Liver (tissue), 10 donors: ENCODE measurements at places on chromosomes 7 and 10. TPM values are rescaled to one million over a fixed set of nuclear protein-coding genes. Genes with fewer than 3 reads are reported as not detected.

Gene CALCR
- not detected for total RNA-seq

Gene OPALIN
- total RNA-seq = not detected

Gene FAM180A
- total RNA-seq = 0.19 TPM

GRCh38 chr7:111159426-111159825 lies 68.5 kb downstream of the LRRN3 start:
- no peak for DNase-seq

Gene IFIT3
- total RNA-seq = 11.2 TPM

- DNase-seq = no peak
Measured at GRCh38 chr10:70715853-70716795, 43.8 kb downstream of the ADAMTS14 start.

GRCh38 chr7:26346611-26347203 lies 55.0 kb downstream of the SNX10 start:
- no peak for DNase-seq

DNA sequence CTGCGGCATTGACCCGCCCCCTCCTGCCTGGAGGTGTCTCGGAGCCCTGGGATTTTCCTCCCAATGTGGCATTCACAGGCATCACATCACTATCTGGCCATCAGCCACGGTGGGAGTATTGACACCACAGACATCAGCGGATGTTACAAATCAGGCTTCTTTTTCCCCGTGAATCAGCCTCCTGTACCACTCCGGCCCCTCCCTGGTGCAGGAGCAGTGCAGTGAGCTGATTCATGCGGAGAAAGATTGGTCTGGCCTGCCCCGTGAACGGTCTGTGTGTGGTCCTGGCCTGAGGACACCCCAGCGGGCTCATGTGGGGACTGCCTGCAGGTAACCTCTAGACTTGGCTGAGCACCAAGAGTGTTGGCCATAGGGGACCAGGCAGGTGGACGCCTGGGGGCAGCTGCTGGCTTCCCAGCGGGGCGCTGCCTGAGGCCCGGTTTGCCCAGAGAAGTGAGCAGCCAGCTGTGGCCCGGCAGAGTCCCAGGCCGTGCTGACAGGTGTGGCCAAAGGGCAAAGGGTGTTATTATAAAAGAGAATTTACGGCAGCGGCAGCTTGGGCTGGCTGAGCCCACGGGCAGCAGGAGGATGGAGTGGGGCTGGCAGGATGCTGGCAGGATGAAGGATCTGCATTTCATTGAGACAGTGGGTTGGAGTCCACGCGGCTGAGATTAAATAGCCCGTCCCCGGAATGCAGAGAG lies 32.1 kb upstream of the GNA12 start:
- no peak for DNase-seq

DNA sequence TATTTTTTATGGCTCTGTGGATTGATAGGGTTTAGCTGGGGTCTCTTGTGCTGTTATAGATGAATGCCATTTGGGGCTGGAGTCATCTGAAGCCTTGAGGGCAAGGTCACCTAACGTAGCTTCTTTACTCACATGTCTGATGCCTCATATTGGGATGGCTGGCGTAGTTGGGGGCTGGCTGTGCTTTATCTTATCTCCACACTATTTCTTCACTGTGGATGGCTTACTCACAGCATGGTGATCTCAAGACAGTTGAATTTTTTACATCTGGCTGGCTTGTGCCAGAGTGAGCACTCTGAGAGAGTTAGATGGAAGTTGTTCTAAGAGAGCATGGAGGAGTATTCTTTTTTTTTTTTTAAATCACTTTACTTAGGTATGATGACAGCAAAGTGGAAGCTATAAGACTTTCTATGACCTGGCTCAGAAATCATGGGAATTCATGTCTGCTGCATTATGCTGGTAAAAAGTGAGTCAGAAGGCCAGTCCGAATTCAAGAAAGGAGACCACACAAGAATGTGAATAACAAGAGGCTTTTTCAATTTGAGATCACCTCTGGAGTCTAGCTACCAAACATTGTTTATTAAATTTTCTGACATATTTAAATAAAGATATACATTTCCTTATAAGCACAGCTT lies 252.4 kb upstream of the TPK1 start:
- no peak for DNase-seq

DNA sequence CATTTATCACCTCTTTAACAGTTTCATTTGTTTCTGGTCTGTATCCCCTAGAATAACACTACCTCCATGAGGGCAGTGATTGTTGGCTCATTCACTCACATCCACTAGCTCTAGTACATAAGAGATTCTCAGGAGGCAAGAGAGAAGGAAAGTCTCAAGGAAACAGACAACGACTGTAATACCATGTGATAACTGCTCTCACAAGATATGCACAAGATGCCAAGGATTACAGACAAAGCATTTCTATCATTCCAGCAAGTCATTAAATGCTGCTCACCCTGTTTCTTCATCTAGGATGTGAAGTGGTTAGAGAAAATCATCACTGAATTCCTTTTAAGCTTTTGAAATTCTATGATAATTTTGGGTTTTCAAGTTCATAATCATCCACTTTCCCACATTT lies 115.3 kb downstream of the HIBADH start:
- no peak for DNase-seq

DNA sequence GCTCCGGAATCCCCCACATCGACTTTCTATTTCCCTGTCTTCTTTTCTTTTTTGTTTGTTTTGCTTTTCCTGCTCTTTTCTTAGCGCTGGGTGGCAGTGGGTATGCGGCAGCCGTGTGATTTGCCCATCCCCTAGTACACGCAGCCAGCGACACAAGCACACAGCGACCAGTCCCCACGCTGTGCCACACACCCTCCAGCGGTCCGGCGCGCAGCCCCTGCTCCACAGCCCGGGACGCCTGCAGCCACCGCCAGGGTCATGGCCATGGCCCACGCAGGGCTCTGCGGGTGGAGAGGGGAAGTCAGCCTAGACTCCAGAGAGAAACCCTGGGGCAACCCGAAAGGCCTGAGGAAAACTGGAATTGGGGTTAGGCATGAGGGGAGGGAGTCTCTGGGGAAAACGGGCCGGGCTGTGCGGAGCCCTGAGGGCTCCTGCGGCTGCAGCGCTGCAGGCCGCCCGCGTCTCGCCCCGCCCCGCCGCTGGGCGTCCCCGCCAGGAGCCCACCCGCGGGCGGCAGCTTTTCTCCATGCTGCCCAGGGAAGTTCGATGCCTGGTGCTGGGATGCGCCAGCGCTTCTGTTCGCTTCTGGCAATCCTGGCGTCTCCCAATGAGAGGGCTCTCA lies 2.5 kb downstream of the CHRM2 start:
- DNase-seq = no peak

GRCh38 chr10:71665456-71665855 lies 54.1 kb downstream of the C10orf105 start:
- DNase-seq = no peak

DNA sequence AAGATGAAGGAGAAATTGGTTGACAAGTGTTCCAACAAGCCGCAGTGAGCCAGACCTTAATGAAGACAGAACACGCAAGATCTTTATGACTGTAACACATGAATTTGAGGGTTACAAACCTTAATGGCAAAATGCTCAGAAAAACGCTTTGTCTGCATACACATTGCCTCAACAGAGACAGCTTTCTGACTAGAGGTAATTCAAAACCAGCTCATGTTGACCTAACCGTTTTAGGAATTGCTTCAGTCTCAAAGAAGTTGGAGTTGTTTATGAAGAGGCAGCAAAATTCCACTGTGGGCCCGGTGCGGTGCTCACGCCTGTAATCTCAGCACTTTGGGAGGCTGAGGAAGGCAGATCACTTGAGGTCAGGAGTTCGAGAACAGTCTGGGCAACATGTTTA lies 2.2 kb upstream of the GTF2I start:
- DNase-seq = no peak

Gene TMEM236
- 0.28 TPM for total RNA-seq

DNA sequence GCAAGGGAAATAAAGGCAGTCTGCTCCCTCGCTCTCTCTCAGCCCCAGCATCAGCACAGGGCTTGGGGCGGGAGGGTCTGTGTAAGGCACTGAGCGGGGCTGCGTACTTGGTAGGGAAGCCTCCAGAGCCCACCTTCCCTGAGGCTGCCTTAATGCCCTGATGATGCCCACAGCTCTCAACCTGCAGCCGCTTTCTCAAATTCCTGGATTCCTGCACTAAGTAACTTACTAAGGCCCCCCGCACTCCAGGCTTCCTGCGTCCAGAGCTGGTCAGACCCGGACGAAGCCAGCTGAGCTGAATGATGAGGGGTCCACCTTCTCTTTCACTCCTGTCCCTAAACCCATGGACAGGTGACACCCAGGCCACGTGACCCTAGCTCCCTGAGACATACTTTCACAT lies 63.3 kb downstream of the C10orf143 start:
- DNase-seq = no peak

- DNase-seq = no peak
Measured at GRCh38 chr7:137953043-137953664, 48.7 kb downstream of the CREB3L2 start.

Gene TMEM248
- 45.6 TPM for total RNA-seq

Gene FAM25C
- total RNA-seq = not detected

Gene FOXP2
- 4.0 TPM for total RNA-seq

Gene HOXA11
- total RNA-seq = not detected

Gene AKR1D1
- total RNA-seq = 19.5 TPM
